ENCODE measurements at places on chromosomes 5 and 9.

GRCh38 chr5:154138701-154139100 lies 51.8 kb upstream of the GALNT10 start:
- DNase-seq = no peak

DNA sequence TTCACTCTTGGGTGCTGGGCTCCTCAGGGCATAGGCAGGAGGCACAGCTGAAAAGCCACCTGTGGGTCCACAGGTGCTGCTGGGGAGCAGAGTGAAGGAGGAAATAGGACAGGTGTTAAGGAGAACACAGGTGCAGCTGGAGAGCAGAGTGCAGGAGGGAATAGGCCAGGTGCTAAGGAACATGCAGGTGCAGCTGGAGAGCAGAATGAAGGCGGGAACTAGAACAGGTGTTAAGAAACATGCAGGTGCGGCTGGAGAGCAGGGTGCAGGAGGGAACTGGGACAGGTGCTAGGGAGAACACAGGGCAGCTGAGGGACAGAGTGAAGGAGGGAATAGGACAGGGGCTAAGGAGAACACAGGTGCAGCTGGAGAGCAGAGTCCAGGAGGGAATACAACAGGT lies 43.8 kb upstream of the PLEKHG4B start:
- DNase-seq = no peak

- DNase-seq = peak; percentile 68
These were observed 166.8 kb downstream of the ARHGEF28 start for GRCh38 chr5:73792687-73793320.

GRCh38 chr9:86202338-86202882 lies 57.0 kb downstream of the C9orf153 start:
- peak; percentile 53 for DNase-seq

- no peak for DNase-seq
These were observed 18.2 kb upstream of the ADCY2 start for GRCh38 chr5:7377761-7378160.

DNA sequence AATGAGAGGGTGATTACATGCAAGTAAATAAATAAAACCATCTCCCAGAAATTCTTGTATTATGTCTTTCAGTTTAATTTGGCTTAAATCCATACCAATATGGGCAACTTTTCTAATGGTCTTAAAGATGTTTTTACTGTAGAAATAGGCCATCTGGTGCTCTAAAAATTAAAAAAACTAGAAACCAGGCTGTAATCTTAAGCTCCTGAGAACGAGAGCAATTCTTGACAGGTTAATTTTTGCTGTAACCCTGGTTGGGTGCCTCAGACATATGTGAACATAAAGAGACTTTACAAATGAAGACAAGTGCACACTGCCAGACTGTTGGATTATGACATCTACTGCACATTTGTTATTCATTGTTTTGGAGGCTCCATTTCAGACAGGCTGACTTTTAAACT lies 246.8 kb upstream of the DAB2 start:
- DNase-seq = no peak

- DNase-seq = no peak
These were observed 207.4 kb downstream of the DAB2IP start for GRCh38 chr9:121858788-121859187.

DNA sequence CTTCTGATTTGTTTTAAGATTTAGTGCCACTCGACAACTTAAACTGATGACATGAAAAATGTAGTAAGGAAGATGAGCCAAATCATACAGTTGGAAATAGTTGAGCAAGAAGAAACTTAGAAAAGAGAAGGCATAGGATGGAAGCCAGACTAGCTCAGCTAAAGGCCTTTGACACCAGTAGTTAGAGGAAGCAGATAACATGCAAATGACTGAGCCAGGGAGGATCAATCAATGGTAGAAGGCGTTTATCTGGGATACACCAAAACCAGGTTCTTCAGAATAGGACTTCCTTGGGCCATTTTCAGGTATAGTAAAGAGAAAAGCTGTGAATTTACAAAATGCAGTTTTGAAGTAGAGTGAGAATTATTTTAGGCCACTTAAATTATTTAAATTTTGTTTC lies 3.2 kb downstream of the TDRD7 start:
- no peak for DNase-seq

DNA sequence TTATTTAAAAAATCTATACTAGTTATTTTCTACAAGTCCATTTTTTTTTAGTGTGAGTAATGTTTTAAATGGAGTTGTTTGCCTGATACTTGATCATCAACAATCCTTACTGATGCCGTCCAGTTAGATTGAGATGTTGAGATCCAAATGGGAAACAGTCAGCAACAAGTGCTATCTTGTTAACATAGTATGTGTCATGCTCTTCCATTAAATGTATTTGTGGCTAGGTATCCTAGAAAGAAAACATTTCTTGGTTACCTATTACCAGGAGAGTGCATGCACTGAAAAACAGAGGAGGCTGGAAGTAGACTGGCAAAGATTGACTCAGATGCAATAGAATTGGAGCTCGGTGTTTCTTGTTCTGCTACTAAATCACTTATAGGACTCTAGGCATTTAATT lies 123.4 kb upstream of the MAN2A1 start:
- DNase-seq = no peak

GRCh38 chr5:96565582-96566265 lies 96.5 kb upstream of the CAST start:
- peak; percentile 57 for DNase-seq

DNA sequence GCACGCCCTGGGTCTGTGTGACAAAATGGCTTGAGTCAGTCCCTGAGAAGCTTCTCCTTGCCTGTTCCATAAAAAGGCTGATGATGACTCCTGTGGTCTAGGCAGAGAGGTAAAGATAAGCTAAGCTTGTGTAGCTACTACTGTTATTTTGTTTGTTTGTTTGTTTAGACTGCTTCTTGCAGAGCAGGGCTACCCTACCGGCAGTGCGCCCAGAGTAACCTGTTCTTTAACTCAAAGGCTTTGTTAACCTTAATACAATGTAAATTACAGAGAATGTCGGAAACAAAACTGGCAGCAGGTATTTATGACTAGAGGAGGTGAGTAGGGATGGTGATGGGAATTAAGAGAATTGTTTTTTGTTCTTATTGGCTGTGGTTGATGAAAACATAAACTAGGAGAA lies 87.6 kb downstream of the F2RL2 start:
- DNase-seq = no peak

- peak; percentile 93 for DNase-seq
These were observed 72.8 kb downstream of the MED27 start for GRCh38 chr9:132006677-132007370.

- no peak for DNase-seq
These were observed 7.5 kb upstream of the PFDN1 start for GRCh38 chr5:140310434-140310833.

- no peak for DNase-seq
These were observed 269.6 kb downstream of the CEMIP2 start for GRCh38 chr9:71498691-71499090.

GRCh38 chr9:130461218-130461630 lies 16.5 kb downstream of the ASS1 start:
- peak; percentile 69 for DNase-seq

GRCh38 chr9:38112049-38112448 lies 43.0 kb upstream of the SHB start:
- DNase-seq = no peak
